Neuronal stem cell (in vitro differentiated cells): ENCODE measurements at places on chromosomes 1 and 21.

- no peak for DNase-seq
Measured at GRCh38 chr1:40628903-40629292, 36.6 kb downstream of the RIMS3 start.

- no peak for DNase-seq
Measured at GRCh38 chr1:153546796-153547559, 1.4 kb upstream of the S100A4 start.

- no peak for DNase-seq
Measured at GRCh38 chr1:80066060-80066459, 1059.5 kb upstream of the ADGRL4 start.

DNA sequence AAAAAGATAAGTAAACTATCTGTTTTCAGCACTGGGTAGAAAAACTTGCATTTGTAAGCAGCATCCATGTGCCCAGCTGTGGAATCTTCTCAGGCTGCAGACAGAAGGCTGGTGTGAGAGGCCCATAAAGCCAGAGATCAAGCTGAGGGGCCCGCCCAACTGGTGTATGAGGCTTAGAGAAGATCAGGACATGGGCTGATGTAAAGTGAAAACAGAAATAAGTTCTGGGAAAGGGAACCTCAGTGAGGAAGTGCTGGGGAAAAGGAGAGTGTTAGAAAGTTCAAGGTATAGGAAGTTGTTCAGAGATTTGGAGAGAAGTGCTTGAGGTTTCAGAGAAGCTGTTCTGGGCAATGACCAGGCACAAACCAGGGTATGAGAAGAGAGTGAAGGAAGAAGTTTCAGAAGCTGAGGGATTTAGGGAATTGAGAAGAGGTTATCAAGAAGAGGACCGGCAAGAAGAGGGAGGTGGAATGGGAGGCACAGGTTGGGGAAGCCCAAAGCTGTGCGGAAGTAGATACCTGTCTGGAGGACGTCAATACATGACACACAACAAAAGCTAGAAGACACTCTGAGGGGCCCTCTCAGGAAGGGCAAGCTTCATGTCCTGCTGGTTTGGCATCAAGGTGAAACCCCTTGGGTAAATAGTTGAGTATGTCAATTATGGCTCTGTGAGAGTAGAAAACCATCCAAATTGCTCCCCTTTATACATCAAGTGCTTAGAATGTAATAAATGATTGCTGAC lies 2.7 kb upstream of the CD5L start:
- DNase-seq: no peak

- no peak for DNase-seq
Measured at GRCh38 chr1:192940658-192941057, 118.5 kb downstream of the UCHL5 start.

- DNase-seq: no peak
Measured at GRCh38 chr21:22763442-22763841, 1765.2 kb downstream of the NCAM2 start.

GRCh38 chr1:117138561-117138960 lies 17.0 kb upstream of the TRIM45 start:
- DNase-seq: no peak

DNA sequence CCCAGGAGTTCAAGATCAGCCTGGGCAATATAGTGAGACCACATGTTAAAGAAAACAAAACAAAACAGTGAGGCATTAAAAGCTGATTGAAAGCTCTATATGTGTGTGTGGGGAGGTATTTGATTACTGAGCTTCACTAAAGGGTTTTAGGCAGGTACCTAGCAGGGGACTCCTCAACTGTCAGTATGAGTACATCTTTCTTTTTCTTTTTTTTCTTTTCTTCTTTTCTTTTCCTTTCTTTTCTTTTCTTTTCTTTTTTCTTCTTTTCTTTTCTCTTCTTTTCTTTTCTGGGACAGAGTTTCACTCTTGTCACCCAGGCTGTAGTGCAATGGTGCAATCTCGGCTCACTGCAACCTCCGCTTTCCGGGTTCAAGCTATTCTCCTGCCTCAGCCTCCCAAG lies 8.5 kb upstream of the MYCL start:
- no peak for DNase-seq

- DNase-seq: no peak
Measured at GRCh38 chr1:206963740-206964139, 6.5 kb downstream of the FCAMR start.

DNA sequence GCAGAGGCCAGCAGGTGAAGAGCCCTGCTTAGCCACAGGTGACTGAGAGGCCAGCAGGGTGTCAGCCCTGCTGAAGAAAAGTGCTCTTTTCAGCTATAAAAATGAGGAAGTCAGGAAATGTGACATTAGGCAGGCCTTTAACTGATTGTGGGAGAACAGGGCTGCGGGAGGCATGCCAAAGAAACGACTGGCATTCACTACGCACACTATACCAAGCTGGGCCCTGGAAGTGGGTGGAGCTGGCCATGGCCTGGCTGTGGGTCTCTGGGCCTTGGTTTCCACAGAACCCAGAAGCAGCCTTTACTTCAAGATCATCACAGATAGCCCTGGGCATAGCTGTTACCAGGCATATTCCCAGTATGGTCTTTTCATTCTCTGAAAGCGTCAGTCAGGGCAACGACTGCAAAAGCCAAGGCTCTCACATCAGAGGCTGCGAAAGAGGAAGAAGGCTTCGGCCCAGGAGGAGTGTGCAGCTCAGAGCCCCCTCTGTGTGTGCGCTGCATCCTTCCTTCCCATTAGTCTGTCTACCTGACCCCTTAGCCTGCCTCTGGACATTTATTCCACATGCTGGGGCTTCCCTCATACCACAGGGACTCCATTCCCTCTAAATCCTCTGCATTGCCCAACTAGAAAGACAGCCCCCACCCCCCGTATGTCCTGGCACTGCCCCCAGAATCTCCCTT lies 14.3 kb downstream of the SLC2A1 start:
- DNase-seq: no peak
